ENCODE measurements at places on chromosomes 2 and 18.
A peak's percentile ranks its signal among the peaks of the same experiment; 100 is the strongest.

- DNase-seq: no peak
These were observed 8.8 kb downstream of the PLCL1 start for GRCh38 chr2:197813093-197813787.

- DNase-seq: no peak
These were observed 122.9 kb upstream of the UNC80 start for GRCh38 chr2:209648714-209649113.

DNA sequence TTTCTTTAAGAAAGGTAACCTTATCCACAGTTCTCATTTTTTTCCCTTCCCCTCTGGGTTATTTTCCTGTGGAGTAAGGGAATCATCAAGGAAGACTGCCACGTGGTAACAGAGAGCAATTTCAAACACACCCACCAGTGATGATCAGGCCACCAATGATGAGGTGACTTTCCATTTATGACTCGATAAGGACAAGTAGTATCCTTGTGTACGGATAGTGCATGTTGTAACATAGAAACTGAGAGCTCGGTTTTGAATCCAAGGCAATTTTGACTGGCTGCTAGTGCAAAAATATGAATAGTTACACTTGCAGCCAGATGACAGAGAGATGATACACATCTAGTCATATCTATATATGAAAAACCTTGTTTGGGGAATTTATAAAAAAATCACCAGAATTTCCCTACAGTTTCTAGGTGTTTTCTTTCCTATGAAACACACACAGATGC is 143.6 kb upstream of the TCF4 start:
- DNase-seq: no peak

GRCh38 chr18:67586101-67586500 is 69.6 kb upstream of the DSEL start:
- no peak for DNase-seq

- DNase-seq: no peak
These were observed 862.4 kb upstream of the ACVR2A start for GRCh38 chr2:146982393-146982846.

GRCh38 chr2:134020608-134021007 is 233.3 kb upstream of the MGAT5 start:
- no peak for DNase-seq

GRCh38 chr2:71467180-71467815 is 13.9 kb downstream of the DYSF start:
- DNase-seq: no peak

DNA sequence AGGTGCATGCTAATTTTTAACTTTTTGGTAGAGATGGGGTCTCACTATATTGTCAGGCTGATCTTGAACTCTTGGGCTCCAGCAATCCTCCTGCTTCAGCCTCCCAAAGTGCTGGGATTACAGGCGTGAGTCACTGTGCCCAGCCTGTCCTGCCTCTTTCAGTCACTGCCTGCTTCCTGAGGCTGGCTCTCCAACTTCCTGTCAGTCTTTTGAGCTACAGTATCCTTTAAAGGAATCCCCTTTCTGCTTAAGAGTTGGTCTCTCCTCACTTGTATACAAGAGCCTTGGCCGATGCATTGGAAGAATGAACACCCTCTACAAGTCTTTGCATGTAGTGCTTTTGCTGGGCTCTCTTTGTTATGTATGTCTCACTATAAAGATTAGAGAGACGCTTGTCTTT is 88.4 kb upstream of the SMAD2 start:
- DNase-seq: no peak

DNA sequence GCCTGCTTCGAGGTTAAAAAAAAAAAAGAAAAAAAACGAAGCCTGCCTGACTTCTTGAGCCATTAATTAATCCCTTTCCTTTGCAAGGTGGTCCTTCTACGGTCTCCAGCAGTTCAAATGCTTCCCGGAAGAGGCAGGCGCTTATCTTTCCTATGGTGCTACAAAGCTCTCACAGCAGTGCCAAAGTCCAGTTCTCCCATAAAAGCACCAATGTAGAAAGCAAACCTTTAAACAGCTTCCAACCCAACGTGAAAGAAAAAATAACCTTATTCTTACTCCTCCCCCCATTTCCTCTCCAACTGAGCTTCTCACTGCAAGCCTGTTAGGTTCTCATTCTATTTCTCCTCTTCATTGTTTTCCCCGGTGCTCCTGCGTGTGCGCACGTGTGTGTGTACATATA is 317.4 kb upstream of the SOX11 start:
- no peak for DNase-seq

GRCh38 chr18:33128581-33128980 is 311.9 kb downstream of the CCDC178 start:
- DNase-seq: no peak

DNA sequence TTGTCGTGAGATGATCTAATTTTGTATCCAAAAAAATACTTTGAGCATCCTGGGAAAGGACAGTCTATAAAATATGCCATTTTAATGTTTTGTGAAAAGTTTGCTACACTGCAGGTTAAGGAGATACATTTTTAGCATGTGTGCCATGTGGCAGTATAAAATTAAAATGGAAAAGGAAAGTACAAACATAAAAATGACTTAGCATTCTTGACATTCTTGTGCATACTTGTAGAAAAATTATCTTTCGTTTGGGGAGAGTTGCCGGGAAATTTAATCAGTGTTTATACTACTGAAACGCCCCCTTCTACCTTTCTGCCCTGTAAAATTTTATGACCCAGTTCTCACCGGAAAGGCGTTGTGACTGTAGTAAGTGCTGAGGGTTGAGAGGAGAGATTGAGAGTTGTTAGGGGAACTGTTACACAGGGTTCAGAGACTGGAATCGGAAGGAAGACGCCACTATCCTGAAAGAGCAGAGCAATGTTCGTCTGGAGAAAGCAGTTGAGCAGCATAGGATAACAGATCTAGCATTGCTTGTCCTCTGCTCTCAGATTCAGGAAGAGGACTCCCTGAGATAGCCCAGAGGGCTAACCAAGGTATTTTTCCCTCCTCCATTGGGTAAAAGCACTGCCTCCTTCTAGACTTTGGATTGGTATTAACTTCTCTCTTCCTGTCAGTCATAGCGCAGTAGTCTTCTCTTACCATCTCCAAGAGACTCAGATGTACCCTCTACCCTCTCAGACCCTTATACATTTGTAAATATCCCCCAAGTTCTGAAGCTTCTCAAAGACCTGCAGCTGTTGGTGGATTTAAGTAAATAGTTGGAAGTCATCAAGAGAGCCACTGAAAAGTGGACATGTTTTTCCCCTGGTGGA is 2.7 kb downstream of the CDH20 start:
- DNase-seq: no peak

DNA sequence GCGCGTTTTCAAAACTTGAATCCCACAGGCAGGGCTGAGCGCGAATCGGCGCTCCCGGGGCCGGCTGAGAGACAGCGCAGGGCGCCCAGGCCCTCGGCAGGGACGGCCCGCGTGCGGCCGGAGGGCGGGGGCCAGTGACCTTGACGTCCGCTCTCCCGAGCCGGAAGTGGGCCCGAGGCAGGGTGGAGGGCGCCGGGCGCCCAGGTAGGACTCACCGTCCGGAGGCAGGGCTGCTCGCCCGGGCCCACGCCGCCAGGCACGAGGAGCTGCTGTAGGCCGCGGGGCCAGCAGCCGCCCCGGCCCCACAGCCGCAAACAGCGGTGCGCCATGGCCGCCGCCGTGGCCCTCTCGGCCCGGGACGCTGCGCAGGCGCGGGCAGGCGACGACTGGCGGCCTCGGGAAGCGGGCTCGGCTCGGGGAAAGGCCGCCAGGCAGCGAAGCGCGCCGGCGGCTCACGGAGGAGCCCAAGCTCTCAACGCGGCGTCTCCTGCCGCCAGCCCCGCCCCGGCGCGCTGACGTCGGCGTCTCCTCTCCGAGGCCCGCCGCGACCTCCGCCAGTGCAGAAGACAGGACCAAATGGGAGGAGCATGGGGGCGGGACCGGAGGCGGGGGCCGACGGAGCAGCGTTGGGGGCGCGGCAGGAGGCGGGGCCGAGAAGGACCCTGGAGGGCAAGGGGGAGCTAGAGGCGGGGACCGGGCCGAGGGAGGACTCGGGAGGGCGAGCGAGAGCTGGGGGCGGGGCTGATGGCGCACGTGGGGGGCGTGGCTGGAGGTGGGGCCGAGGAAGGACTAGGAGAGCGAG is at the start of gene AFG3L2:
AFG3L2 (minus strand) TSS at position 474 of the 802 bp plus-strand sequence; CDS start at position 329, 145 bp downstream.
- peak; percentile 100 for DNase-seq

GRCh38 chr2:84927275-84927627 is 21.8 kb downstream of the TMSB10 start:
- DNase-seq: no peak

DNA sequence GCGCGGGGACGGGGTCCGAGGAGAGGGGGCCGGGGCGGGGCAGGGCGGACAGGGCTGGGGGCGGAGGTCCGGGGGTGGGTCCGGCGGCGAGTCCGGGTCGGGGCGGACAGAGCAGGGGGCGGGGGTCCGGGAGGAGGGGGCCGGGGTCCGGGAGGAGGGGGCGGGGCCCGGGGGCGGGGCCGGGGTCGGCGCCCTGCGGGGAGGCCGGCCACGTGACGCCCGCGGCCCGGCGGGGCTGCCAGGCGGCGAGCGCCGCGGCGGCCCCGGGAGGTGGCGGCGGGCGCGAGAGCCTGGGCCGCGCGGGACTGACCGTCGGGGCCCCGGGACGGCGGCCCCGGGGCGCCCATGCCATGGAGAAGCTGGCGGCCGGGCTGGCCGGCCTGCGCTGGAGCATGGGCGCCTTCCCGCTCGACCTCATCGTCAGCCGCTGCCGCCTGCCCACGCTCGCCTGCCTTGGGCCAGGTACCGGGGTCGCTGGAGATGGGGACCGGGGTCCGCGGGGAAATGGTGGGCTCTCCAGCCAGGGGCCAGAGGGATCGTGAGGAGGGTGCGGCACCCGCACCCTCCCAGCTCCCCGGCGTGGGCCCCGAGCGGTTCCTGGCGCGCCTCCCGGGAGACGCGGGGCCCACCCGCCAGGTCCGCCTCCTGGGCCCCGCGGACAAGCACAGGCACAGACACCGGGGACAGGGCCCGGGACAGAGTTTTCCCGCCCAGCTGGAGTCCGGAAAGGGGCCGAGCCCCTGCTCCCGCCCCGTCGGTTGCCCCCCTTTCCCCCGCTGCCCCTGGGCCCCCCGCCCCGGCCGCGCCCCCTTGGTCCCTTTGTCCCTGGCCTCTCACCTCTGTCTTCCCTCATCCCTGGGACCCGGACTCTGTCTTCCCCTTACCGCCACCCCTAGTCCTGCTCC is at the start of gene GAREM2:
GAREM2 (plus strand) TSS at position 218 of the 905 bp plus-strand sequence; CDS start at position 351, 133 bp downstream.
- DNase-seq: no peak

GRCh38 chr2:85615413-85615728 is 615 bp upstream of the USP39 start:
- no peak for DNase-seq

DNA sequence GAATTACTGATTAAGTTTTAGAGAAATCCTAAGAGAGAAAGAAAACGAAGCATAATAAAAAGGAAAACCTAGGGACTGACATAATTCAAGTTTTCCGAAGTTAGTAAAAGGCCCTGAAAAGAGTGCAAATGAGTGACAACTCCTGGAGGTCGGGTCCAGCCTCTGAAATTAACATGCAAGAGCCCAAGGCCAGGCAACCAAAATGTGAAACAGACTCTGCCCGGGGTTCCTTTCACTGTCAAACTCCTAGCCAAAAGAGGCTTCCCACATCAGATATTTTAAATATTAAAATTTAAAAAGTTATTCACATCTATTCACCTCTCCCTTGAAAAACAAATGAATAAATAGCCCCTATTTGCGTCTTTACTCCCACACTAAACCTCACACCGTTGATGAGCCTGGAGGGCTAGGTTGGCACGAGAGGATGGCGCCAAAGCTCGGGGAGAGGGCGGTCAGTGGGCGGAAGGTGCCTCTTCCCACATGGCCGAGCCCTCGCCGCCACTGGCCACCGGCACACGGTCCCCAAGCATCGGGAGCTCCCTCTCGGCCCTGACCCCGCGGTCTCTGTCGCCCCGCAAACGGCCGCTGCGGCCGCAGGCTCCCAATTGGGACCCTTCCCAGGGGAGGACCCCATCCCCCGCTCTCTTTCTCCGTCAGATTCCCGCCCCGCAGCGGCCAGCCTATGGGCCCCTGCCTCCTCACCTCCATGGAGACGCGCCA is 630 bp downstream of the PPM1G start:
- no peak for DNase-seq

- DNase-seq: no peak
These were observed 23.5 kb upstream of the SCG2 start for GRCh38 chr2:223625652-223626051.

DNA sequence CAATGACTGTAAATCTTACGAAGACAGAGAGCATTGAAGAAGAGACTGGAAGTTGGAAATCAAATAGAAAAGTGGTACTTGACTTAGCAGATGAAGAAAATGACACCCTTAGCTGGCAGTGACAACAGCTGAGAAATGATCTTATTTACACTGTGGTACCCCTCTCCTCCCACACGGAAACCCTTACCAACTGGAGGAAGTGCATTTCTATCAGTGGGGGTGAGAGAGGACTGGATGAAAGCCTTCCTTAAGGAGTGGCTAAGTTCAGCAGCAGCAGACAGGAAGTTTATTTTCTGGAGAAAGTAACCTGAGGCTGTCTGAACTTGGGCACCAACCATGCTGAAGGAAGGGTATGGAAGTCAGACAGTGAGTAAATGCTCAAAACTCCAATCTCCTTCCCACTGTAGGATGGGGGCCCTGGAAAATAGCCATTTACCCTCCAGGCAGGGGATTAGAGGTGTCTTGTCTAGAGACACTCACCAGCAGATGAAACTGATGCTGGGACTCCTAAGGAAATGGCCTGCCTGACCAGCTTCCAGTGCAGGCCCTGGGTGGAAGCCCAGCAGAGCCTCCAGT is 160.2 kb upstream of the NCK2 start:
- no peak for DNase-seq

- peak; percentile 55 for DNase-seq
These were observed 64.0 kb upstream of the CABLES1 start for GRCh38 chr18:23071285-23071684.

DNA sequence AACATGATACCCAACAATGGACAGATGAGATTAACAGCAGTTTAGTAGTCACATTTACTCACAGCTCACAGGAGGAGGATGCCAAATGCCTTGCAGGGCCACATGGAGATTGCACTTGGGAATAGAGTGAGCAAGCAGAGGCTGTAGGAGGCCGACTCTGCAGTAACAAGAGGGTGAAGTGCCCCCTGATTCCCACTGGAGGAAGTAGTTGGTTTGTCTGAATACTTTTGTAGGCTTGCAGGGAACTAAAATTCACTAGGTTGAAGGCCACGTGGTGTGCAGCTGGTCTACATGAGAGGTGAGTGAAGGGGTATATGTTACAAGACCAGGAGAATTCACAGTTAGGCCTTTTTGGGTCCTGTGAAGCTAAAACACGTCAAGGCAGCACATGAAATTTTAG is 419.3 kb upstream of the TNP1 start:
- no peak for DNase-seq

GRCh38 chr18:3451989-3452749 is 2.2 kb downstream of the TGIF1 start:
- peak; percentile 85 for DNase-seq

- no peak for DNase-seq
These were observed 21.6 kb downstream of the SESTD1 start for GRCh38 chr2:179243046-179243445.

DNA sequence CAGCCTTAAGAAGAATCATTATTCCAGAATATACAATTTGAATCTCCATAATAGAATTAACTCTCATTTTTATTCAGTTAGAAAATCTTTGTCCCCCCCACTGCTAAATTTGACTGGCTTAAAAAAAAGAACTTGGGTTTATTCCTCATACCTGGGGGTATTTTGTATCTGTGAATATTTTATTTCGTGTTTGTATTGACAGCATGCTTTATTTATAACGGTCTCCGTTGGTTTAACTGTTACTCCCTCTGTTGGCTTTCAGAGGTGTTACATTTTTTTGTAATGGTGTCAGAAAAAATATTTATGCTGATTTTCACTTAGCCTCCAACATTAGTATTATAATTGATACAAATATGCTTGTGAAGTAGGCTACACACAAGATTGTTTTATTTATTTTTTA is 109.1 kb downstream of the HAUS1 start:
- DNase-seq: no peak
